ENCODE measurements at places on chromosomes 2 and 18.

GRCh38 chr2:62014102-62014501, 108.6 kb downstream of the COMMD1 start:
- DNase-seq, result no peak

GRCh38 chr2:110780461-110780860, 48.1 kb downstream of the ACOXL start:
- no peak for DNase-seq

GRCh38 chr2:117943013-117943672, 70.7 kb downstream of the CCDC93 start:
- DNase-seq, result no peak

GRCh38 chr2:86443631-86444350, 2.6 kb downstream of the KDM3A start:
- DNase-seq, result no peak

- DNase-seq, result peak; percentile 63
Observed at GRCh38 chr2:69642709-69643601, 584 bp downstream of the AAK1 start.

DNA sequence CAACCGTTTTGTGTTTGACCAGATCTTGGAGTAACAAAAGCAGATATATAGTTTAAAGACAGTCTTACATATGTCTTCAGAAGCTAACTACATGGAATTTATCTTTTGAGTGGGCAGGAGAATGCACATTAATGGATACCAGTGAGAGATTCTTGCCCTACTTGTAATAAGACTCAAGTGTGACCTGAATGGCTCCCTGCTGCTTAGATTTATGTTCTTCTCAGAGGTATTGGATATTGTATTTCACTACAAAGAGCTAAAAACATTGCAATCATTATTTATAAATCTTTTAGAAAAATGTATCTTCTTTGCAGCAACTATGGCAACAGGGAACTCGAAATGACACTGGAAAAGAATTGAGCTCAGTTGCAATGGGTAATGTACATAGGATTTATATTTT, 227.7 kb downstream of the LRRTM4 start:
- DNase-seq, result no peak

DNA sequence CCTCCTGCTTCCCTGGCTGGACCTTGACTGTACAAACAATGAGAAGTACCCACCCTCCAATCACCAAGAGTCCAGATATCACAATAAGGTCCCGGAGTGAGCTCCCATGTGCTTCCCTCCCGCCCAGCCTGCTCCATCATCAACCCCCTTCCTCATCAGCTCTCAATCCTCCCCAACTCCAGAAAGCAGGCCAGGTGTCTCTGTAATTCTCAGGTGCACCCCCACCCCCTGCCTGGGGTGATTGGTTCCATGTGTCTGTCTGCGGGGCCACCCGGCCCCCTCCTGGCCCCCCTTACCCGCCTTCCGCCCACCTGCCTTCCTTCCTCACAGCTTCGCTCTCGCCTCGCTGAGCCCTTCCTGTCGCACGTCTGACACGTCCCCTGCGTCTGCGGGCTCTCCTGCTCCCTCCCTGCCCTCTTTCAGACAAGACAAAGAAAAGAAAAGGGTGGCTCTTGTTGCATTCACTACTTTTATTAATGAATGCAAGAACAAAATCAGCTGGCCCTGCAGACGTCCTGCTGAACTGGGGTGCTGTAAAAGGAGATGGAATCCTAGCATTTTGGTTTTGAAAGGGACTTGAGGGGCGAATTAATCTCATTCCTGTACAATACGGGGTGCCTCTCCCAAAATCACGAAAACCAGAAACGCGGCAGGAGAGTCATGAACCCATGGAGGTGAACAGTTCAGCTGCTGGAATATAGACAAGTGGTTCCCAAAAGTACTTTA, 26.5 kb upstream of the IGFBP2 start:
- DNase-seq, result peak; percentile 28
